Putamen (tissue), 1 donor: ENCODE measurements at places on chromosomes 5 and 9.

DNA sequence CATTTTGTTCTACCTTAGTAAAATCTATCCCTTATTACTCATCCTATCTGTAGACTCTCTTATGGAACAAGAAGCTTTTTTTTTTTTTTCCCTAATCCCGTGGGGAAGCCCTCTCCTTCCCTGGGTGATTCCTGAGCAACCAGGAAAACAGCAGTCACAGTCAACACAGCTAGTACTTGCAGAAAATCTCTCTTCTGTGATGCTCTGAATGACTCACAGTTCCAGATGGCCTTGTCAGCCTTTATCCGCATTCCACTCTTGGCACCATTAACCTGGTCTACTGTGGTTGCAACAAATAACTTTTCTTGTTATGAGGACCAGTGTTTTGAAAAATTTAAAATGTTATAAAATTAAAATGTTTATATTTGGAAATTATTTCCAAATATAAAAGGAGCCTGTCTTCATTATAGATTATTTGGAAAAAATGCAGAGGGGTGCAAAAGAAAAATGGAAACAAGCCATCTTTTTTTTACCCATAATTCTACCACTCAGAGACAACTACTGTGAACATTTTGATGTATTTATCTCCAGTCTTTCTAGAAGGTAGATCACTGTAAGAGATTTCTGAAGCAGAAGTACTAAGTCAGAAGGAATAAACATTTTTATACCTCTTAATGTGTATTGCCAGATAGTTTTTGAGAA, 486.7 kb downstream of the RAB3C start:
- no peak for DNase-seq

DNA sequence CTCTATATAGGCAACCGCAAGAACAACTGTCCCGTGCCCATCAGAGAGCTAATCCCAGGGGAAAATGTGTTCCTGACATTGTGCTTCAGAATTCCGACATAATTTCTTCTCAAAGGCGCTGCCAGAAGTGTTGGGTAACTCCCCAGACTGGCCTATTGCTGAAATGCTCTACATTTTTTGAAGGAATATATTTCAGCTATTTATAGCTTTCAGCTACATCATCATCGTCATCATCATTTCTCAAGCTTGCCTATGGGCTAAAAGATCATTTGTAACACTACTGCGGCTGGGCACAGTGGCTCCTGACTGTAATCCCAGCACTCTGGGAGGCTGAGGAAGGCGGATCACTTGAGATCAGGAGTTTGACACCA, 49.7 kb downstream of the MYO10 start:
- DNase-seq, result no peak

- no peak for DNase-seq
These were observed 164.2 kb downstream of the MEF2C start for GRCh38 chr5:88718736-88719135.

DNA sequence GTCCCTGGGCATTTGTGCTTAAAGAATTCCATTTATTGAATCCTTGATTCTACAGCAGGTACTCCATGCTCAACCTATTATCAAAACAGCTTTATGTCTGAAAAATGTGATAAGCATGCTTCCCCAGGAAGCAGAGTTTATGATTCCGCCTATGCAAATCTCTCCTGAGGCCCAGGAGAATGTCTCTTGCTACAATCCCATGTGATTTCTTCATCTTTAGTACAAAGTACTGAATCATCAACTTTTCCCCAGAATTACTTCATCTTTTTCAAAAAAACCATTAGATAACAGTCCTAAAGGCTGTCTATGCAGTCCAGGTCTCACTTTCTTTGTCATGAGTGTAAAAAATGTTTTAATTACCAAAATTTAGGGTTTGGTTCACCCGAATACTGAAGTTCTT, 130.2 kb upstream of the ADAMTSL1 start:
- DNase-seq, result no peak

DNA sequence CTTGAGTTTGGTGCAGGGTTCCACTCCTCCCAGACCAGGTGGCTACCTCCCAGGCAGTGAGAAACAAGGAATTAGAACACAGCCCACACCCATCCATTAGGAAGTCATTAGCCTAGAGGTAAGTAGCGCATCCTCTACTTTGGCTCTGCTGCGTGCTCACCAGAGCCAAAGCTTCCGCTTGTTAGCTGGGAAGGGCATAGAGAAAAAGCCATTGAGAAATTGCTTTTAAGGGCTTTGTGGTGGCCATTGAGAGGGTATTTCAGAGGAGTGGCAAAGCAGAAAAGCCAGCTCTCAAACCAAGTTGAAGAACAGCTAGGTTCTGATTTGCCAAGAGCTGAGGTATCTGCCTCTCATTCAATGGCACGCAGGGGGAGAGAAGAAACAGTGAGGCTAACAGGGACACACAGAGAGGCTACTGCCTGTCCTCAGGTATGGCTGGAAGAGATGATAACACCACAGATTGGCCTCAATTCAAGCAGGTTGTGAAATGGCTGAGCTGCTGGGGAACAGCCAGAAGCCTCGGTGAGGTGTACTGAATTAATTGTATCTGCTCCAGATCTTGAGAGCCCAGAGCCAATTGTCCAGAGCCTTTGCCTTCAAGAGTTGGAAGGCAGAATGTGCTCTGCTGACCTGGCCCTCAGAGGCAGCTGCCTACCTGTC, 119.4 kb downstream of the NTRK2 start:
- no peak for DNase-seq
